Urinary bladder (tissue), 4 donors: ENCODE measurements at places on chromosomes 13 and 19. TPM values are rescaled to one million over a fixed set of nuclear protein-coding genes. Genes with fewer than 3 reads are reported as not detected.

GRCh38 chr19:30780032-30780431 is 407.8 kb downstream of the ZNF536 start:
- peak; percentile 40 for DNase-seq

GRCh38 chr13:75339635-75340374 is 142.2 kb downstream of the TBC1D4 start:
- DNase-seq = no peak

DNA sequence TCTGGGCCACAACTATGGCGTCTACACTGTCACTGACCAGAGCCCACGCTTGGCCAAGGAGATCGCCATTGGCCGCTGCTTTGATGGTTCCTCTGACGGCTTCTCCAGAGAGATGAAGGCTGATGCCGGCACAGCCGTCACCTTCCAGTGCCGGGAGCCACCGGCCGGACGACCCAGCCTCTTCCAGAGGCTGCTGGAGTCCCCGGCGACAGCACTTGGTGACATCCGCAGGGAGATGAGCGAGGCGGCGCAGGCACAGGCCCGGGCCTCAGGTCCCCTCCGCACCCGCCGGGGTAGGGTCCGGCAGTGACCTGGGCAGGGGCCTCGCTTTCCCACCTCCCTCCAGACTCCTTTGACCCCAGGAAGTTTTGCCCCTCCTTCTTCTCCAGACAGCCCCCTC is 7.6 kb downstream of the CILP2 start:
- no peak for DNase-seq

- no peak for DNase-seq
These were observed 10.3 kb downstream of the FREM2 start for GRCh38 chr13:38697197-38697596.

GRCh38 chr19:42653841-42654240 is 59.1 kb upstream of the CEACAM8 start:
- DNase-seq = no peak

GRCh38 chr13:91946498-91947070 is 548.2 kb downstream of the GPC5 start:
- no peak for DNase-seq

GRCh38 chr19:27851002-27851481 is 1361.9 kb downstream of the UQCRFS1 start:
- DNase-seq = no peak

DENND1C gene
- polyA plus RNA-seq = 1.4 TPM

NECTIN2 gene
- polyA plus RNA-seq = 50.2 TPM

TSC22D1 gene
- 240 TPM for polyA plus RNA-seq
